ENCODE measurements at places on chromosomes 16 and 17.

DNA sequence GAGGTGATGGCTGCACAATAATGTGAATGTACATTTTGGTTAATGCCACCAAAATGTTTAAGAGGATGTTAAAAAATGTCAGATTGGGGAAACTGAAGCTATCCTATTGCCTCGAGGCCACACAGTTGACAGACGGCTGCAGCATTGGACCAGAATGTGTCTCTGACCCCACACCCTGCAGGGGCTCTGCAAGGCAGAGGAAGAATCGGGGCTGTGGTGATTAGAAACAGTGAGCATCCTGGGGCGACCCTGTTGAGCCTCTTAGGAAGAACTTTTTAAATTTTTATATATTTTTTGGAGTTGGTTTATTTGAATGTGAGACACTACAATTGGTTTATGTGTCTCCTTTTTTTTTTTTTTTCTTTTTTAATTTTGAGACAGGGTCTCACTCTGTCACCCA, 15.0 kb upstream of the ADORA2B start:
- no peak for DNase-seq

- DNase-seq, result no peak
Measured at GRCh38 chr17:57086069-57086930, 1.3 kb downstream of the AKAP1 start.

DNA sequence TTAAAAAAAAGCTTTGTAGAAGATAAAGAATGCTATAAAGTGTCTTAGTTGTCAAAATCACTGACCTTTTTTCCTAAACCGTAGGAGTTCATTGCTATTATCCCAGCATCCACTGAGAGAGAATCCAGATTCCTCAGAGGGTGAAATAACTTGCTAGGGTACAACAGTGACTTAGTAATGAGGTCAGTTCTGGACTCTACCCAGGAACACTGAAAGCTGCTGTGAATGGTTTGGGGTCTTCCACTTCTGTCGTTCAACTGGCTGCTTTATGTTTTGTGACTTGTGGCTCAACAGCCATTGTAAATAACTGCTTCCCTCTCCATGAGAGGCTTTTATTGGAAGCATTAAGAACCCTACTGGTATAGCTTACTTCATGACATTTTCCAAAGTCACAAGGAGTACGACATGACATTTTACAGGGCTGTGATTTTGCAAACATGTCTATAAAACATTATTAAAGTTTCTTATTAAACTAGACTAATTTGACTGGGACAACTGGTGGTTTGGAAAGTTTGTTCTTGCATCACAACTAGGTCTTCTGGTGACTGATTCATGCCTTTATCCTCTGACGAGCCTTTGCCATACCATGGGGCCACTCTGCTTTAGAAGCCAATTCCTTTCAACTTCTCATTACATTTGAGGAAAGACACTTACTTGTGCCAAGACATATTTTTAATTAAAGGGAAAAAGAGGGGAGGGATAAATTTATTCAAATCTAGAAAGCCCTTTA, 92.2 kb upstream of the CDH11 start:
- DNase-seq, result no peak

DNA sequence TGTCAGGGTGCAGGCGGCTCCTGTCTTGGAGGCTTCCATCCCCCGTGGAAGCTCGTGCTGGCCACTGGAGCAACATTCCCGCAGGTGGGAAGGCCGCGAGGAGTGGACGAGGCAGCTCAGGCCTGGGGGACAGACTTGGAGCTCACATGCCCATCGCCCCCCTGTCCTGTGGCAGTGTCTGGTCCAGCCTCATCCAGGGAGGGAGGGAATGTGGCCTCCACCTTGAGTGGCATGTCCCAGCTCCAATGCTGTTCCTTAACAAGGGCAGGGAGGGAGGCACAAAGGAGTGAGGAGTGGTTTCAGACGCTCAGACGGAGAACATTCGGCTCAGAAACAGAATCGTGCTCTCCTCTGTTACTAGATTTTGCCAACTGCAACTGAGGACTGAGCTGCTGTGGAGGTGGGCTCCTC, 159.4 kb upstream of the CHMP6 start:
- peak; percentile 29 for DNase-seq

GRCh38 chr17:31580706-31581490, 189.4 kb downstream of the RAB11FIP4 start:
- no peak for DNase-seq

GRCh38 chr16:15690296-15690695, 40.3 kb downstream of the NDE1 start:
- no peak for DNase-seq

DNA sequence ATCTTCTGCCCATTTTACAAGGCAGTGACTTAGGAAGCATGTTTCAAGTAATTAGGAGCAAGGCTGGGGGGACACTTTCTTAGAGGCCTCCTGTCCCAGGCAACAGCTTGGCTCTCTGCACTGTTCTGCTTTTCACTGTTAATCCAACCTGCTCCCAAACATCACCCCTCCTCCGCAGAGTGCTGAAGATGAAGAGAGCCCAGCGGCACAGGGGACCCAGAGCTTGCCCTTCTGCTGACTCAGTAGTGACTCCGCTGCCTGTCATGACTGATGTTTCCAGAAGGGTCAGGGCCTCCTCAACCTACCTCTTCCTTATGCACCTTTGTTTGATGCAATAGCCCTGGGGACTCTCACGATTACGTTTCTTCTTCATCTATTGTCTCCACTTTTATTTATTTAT, 38.9 kb upstream of the NDRG4 start:
- DNase-seq, result no peak

GRCh38 chr16:86664522-86665318, 86.4 kb downstream of the FOXL1 start:
- DNase-seq, result no peak

- no peak for DNase-seq
Measured at GRCh38 chr16:85865-86264, 7.8 kb downstream of the MPG start.

DNA sequence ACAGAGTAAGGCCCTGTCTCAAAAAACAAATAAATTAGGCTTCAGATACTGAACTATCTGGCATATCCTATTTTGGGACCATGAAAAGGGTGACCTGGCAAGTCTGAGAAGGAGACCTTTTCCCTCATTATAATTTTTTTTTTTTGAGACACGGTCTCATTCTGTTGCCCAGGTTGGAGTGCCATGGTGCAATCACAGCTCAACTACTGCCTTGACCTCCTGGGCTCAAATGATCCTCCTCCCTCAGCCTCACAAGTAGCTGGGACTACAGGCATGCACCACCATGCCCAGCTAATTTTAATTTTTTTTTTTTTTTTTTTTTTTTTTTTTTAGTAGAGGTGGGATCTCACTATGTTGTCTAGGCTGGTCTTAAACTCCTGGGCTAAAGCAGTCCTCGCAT, 37.3 kb downstream of the PLCG2 start:
- no peak for DNase-seq

DNA sequence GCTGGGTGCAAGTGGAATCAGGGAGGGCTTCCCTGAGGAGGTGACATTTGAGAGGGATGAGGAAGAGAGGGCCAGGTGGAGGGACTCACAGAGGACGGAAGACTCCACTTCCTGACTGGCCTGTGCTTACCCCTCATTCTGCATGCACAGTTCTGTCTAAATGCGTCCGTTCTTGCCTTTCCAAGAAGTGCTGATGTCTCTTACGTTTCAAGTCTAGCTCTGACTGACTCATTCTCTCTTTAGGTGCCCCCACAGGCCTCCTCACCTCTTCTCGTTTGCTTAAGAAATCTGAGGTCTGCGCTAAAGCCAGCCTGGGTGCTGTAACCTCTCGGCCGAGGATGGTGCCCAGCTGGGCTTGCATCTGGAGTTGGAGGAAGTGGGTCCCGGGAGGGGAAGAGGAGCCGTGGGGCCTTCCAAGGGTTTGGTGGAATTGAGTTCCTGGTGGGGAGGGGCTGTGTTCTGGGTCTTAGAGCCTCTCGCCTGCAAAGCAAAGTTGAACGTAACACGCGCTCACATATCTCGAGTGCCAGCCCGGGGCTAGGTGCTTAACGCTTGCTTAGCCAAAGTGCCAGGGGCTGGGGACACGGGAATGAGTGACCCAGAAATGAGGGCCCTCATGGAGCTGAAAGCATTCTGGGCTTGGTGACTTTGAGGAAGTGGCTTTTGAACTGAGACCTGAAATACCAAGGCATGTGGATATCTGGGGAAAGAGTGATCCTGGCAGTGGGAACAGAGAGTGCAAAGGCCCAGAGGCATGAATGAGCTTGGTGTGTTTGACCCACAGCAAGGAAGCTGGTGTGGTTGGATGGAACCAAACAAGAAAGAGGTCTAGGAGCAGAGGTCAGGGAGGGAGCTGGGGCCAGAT, 4.8 kb downstream of the IL4R start:
- DNase-seq, result no peak

- no peak for DNase-seq
Measured at GRCh38 chr16:14307059-14307526, 236.0 kb downstream of the MRTFB start.

- no peak for DNase-seq
Measured at GRCh38 chr17:69732272-69732918, 317.9 kb downstream of the MAP2K6 start.

DNA sequence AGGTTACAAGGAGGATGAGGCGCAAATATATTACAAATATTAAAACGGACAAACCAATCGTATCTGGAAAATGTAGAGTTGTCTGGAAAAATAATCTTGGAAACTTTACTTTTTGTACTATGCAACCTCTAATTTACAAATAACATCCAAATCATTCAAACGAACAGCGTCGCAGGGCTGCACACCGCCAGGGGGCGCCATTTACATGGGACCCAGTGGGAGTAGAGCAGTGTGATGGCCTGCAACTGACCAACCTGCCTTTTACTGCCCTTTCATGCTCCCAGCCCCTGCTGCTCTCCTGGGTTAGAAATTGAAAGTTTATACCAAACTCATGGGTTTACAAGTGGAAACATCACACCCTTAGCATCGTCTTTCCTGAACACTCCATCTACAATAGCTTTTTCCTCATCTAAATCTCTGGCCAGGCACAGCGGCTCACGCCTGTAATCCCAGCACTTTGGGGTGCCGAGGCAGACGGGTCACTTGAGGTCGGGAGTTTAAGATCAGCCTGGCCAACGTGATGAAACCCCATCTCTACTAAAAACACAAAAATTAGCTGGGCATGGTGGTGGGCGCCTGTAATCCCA, 10.0 kb downstream of the PITPNC1 start:
- DNase-seq, result no peak

- no peak for DNase-seq
Measured at GRCh38 chr17:82180776-82181528, 31.7 kb downstream of the CCDC57 start.

- no peak for DNase-seq
Measured at GRCh38 chr17:35428229-35428628, 4.1 kb downstream of the SLFN12 start.

DNA sequence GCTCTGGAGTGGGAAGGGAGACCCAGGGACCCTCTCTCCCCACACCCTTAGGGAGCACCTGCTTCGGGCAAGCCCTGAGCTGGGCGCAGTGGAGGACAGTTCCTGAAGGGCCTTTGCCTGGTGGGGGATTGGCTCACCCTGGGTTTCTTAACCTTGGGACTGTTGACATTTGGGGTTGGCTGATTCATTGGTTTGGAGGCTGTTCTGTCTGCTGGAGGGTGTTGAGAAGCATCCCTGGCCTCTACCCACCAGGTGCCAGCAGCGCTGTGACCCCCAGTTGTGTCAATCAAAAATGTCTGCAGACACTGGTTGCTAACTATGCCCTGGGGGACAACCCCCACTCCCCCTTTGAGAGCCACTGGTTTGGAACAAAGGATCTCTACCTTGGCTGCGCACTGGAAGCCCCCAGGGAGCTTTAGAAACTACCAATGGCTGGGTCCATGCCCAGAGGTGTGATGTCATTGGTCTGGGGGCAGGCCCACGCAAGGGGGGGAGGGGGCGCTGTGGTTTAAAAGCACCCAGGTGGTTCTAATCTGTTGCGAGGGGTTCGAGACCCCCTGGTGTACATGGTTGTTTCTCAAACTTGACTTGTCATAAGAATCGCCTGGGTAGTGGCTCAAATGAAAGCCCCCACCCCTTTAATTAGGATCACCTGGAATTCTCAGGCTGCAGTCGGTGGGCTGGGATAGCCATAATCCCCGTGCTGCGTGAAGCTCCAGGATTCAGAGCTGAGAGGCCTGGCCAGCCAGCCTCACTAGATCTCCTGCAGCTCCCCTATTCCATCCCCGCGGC, 151.9 kb upstream of the GSE1 start:
- DNase-seq, result no peak
